Stimulated activated CD8-positive, alpha-beta memory T cell treated with anti-CD3 and anti-CD28 coated beads, Interleukin-15, amount 100 ng/mL, for 4 hours (primary cell): ENCODE measurements at places on chromosomes 11 and 22.

- DNase-seq: peak; percentile 18
Measured at GRCh38 chr22:41619979-41620588, 759 bp downstream of the DESI1 start.

DNA sequence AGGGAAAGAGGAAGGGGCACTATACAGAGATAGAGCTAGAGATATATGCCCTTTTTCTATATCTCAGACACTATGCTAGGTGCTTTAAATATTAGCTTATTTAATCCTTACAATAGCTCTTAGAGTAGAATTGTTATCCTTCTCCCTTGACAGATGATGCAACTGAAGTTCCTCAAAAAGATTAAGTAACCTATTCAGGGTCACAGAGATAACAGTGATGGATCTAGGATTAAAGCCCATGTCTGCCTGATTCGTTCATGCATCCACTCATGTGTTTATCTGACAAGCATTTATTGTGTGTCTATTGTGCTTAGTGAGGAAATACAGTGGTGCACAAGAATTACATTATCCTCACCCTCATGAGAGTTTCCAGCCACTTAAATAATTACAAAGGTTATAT, 8.7 kb downstream of the CCDC83 start:
- no peak for DNase-seq

DNA sequence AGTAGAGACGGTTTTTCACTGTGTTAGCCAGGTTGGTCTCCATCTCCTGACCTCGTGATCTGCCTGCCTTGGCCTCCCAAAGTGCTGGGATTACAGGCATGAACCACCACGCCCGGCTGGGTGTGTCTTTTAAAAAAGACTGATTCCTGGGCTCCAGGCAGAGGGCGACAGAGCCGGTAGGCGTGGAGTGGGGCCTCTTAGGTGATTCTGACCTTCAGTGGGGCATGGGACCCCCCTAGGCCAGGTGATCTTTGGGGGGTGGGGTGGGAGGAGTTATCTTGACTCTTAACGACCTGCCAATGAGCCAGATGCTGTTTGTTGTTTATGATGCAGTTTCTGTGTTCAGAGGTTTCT, 12.9 kb upstream of the SORL1-AS1 start:
- DNase-seq: no peak

- DNase-seq: no peak
Measured at GRCh38 chr11:35550374-35551036, 25.1 kb upstream of the PAMR1 start.

- no peak for DNase-seq
Measured at GRCh38 chr11:66479394-66480116, 679 bp upstream of the DPP3 start.

GRCh38 chr11:34929794-34930763, 13.7 kb downstream of the PDHX start:
- DNase-seq: no peak

DNA sequence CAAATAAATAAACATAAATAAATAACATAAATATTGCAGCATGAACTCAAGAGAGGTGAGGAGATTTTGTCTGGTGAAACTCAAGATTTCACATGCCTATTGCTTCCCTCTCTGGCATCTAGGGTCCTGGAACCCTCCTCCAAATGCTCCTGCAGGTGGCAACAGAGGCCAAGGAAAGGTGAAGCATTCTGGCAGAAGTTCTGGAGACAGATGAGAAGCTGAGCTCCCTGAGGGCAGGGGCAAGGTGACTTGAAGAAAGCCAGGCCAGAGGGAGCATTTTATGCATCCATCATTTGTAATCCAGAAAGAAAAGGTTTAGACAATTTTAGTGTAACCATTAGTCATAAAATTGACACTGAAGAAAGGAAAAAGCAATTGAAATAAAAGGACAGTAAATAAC, 64.9 kb downstream of the ENDOD1 start:
- DNase-seq: no peak

GRCh38 chr22:39937906-39938305, 22.3 kb upstream of the TMA7B start:
- no peak for DNase-seq

GRCh38 chr22:32574958-32575910, 100.6 kb downstream of the FBXO7 start:
- no peak for DNase-seq

GRCh38 chr22:36211237-36211861, 9.7 kb upstream of the APOL4 start:
- no peak for DNase-seq

GRCh38 chr22:39251762-39252460, 7.1 kb upstream of the PDGFB start:
- no peak for DNase-seq

- no peak for DNase-seq
Measured at GRCh38 chr11:34481307-34481706, 32.3 kb downstream of the ELF5 start.

GRCh38 chr11:125080531-125080911, 17.4 kb downstream of the SLC37A2 start:
- DNase-seq: no peak

DNA sequence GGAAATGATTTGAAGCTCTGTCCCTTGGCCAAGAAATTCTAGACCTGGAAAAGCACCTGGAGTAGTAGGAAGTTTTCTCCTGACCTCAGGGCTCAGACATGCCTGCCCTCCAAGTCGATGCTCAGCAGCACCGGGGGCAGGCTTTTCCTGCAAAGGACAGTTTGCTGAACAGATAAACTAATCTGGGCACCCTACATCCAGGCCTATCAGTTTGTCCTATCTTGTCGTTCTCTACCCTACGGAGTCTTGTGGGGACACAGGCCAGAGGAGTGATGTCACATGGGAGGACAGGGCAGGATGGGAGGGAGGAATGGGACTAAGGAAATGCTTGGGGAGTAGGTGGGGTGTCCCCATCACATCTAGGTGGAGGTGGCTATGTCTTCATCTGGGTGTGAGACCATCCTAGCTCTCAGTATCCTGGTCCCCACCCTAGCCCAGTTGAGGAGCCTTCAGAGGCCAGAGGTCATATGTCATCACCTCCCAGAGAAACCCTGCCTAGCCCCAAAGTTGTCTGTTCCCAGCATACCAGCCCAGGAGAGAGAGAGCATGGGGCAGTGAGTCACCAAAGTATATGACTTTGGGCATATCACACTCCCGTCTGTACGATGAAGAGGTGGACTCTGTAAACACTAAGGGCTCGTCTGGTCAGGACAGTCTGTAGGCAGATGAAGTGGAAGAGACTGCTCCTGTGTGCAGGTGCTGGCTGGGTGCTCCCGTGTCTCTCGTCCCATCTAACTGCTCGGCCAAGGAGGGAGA, 18.1 kb upstream of the FCHSD2 start:
- DNase-seq: no peak

DNA sequence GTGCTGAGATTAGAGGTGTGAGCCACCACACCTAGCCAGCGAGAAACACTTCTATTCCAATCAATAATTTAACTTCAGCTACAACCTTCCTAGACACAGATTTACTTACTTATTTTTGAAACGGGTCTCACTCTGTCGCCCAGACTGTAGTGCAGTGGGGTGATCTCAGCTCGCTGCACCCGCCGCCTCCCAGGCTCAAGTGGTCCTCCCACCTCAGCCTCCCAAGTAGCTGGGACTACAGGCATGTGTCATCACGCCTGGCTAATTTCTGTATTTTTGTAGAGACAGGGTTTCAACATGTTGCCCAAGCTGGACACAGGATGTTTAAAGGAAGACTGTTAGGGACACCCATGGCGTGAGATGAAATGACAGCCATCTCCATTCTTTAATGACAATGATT, 61.3 kb downstream of the MICAL3 start:
- no peak for DNase-seq

- DNase-seq: no peak
Measured at GRCh38 chr22:29480512-29481264, 670 bp downstream of the NEFH start.

- no peak for DNase-seq
Measured at GRCh38 chr11:14555818-14556217, 35.6 kb upstream of the PSMA1 start.

- no peak for DNase-seq
Measured at GRCh38 chr11:68904248-68904847, 657 bp downstream of the IGHMBP2 start.

DNA sequence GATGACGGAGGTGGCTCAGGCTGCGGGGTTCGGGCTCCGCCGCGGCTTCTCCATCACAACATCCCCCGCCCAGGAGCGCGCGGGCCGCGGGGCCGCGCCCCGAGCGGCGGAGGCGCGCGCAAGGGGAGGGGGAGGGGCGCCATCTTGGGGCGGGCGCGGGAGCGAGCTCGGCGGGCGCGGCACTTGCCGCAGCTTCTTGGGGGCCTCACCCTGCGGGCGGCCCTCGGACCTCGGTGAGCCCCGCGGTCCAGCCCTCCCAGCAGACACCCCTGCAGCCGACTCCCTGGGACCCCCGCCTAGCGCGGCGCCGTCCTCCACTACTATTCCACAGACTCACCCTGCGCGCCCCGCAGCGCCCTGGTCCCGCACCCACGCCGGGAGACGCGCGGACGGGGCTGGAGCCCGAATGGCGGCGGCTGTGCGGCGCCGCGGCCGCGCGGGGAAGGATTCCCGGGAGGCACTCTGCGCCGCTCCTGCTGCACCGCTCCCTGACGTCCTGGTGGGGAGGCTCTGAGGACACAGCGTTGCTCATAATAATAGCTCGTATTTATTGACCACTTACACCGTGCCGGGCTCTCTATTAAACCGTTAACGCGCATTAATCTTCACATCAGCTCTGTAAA, at the start of gene APBB1:
Gene APBB1 (minus strand): TSS at position 86 of the 623 bp plus-strand sequence. CDS start 7,747 bp downstream, outside the sequence.
- peak; percentile 10 for DNase-seq

DNA sequence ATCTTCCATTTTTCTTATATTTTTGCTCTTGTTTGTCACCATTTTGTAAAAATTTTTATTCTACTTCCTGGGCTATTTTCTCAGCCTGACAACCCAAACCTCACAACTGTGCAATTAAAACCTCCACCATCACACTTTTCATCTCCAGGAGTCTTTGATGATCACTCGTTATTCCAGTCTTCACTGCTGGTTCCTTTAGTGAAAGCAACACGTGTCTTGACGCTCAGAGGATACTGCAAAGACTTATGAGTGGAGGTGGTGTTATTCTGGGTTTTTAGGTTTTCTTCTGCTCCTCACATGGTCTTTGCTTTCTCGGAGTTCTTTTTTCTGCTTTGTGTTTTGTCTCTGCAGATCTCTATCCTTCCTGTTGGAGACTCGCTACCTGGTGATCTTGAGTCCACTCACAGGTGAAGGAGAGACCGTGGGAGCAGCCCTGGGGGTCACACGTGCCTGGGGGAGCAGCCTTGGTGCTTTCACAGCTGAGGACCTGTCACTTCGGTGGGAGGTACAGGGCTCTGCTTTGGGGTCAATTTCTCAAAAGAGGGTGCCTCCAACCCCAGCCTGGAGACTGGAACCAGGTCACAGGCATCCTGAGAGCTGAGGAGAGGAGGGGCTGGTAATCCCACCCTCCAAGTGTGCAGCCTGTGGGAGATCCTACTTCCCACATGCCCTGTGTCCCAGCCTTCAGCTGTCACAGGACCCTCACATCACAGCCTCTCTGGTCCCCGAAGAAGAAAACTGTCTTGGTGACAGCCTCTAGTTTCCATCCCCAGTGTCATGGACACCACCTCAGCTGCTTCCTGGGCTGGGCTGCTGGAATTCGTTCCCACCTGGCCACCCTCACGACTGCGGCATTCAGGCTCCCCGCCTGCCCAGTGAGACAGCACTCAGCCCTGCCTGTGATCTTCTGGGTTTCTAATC, 11.0 kb downstream of the SULT4A1 start:
- no peak for DNase-seq

GRCh38 chr11:114081641-114082414, 22.3 kb downstream of the ZBTB16 start:
- no peak for DNase-seq

DNA sequence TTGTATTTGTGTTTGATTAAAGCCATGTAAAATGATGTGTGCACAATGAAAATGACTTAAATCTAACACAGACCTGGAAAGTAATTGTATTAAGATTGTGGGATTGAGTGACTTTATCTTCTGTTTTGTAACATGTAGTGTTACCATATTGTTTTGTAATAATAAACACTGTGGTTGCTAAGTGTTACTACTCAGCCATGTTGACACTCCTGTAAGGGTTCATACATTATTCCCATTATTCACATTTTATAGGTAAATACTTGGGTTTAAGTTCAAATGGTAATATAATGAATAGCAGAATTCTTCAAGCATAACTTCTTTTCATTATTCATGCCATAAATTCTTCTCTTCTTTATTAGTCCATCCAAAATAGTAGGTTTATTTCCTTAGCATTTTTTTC, 69.0 kb downstream of the ZC3H12C start:
- no peak for DNase-seq

- DNase-seq: no peak
Measured at GRCh38 chr22:17096071-17096470, 11.3 kb downstream of the IL17RA start.

GRCh38 chr11:131859538-131860210, 489.3 kb downstream of the NTM start:
- DNase-seq: no peak

DNA sequence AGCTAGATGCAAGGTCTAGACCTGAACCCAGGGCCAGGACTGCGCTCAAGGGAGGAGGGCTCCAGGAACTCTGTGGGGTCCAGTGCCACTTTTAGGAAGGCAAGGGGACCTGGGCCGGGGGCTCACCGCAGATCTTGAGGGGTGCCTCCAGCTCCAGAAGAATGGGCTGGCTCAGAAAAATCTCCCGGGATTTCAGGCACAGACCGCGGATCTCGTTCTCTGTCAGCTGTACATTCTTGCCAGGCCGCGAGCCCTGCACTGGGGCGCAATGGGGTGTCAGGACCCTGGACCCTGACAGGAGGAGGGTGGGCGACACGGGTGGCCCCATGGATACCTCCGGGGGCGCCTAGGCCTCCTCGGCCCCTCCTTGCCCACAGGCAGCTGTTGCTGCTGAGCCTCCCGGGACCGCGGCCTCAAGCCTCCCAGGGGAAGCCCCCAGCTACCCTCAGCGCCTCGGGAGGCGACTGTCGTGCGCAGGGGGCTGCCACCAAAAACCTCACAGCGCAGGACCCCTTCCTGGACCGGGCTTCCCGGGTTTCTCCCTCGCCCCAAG, 640 bp downstream of the PPP1CA start:
- no peak for DNase-seq

DNA sequence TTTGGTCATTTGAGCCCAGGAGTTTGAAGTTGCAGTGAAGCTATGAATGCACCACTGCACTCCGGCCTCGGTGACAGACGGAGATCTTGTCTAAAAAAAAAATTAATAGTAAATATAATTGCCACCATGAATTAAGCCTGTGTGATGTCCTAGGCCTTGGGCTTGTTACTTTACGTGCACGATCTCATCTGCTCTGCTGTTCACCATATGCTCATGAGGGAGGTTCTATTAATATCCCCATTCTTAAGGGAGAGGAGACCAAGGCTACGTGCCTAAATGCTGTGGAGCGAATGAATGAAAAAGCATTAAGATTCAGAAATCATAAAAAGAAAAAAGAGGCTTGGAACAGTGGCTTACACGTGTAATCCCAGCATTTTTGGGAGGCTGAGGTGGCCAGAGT, 2.6 kb upstream of the ATG2A start:
- no peak for DNase-seq

- no peak for DNase-seq
Measured at GRCh38 chr11:75768909-75769771, 562 bp downstream of the DGAT2 start.
